H9 (cell line): ENCODE measurements at places on chromosomes 13 and 19.
A peak's percentile ranks its signal among the peaks of the same experiment; 100 is the strongest.

DNA sequence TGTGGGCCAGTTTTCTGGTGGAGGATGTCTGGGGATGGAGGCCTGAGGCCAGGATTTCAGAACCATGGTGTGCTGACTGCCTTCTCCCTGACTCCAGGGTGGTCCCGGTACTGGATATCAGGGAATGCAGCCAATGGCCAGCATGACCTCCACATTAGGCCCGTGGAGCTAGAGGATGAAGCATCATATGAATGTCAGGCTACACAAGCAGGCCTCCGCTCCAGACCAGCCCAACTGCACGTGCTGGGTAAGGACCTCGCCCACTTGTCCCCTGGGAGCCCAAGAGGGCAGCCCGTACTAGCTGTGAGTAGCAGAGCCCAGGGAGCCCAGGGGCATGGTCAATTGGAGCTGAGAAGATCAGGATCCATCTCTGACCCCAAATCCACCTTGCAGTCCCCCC lies 1.6 kb downstream of the KIRREL2 start:
- peak overlapping the region; percentile 30; the same call in 1 of the 3 replicates for H3K4me3 ChIP-seq
- H3K36me3 ChIP-seq = no peaks in the 10 kb centered on the region; the same call in 1 of the 2 replicates
- DNase-seq = no peak
- H3K27me3 ChIP-seq = peaks cover 7% of the 10 kb centered on the region; the same call in 1 of the 2 replicates

GRCh38 chr13:97440598-97441170 lies 6.7 kb downstream of the RAP2A start:
- no peaks in the 10 kb centered on the region for H3K27me3 ChIP-seq
- no peaks in the 10 kb centered on the region for H3K4me1 ChIP-seq
- DNase-seq = no peak
- H3K4me3 ChIP-seq = no peak overlapping the region

- no peaks in the 10 kb centered on the region; the same call in 1 of the 2 replicates for H3K4me1 ChIP-seq
- no peaks in the 10 kb centered on the region for H3K36me3 ChIP-seq
- H3K4me3 ChIP-seq = no peak overlapping the region
- no peak for DNase-seq
- H3K27me3 ChIP-seq = no peaks in the 10 kb centered on the region
- H3K27ac ChIP-seq = no peak overlapping the region
These were observed 806.1 kb upstream of the ARGLU1 start for GRCh38 chr13:107374038-107374437.

GRCh38 chr13:37488726-37489125 lies 109.8 kb downstream of the POSTN start:
- no peak overlapping the region for H3K4me3 ChIP-seq
- H3K27me3 ChIP-seq = no peaks in the 10 kb centered on the region; the same call in 1 of the 2 replicates
- no peak overlapping the region for H3K27ac ChIP-seq
- H3K4me1 ChIP-seq = no peaks in the 10 kb centered on the region
- no peaks in the 10 kb centered on the region for H3K36me3 ChIP-seq
- DNase-seq = no peak

GRCh38 chr19:29712744-29713516 lies 2.1 kb downstream of the C19orf12 start:
- H3K27ac ChIP-seq = no peak overlapping the region
- H3K27me3 ChIP-seq = no peaks in the 10 kb centered on the region
- H3K36me3 ChIP-seq = no peaks in the 10 kb centered on the region; the same call in 1 of the 2 replicates

DNA sequence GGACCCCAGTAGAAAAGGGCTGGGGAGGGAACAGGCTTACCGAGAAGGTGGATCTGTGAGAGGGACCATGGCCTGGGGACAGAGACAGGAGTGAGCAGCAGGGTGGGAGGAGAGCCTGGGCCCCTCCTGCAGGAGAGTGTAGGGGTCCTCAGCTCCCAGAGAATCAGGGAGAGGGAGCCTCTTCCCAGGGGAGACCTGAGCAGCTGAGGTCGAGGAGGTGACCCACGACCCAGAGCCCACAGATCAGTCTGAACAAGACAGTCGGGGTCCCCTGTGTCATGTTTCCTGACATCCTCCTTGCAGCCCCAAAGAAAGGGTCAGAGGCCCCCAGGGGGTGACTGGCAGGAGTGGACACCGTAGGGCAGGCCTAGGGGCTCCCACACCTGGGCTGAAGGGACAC lies 6.7 kb downstream of the CEACAM4 start:
- peak; percentile 14 for DNase-seq
- no peak overlapping the region for H3K27ac ChIP-seq
- no peak overlapping the region for H3K4me3 ChIP-seq
- H3K27me3 ChIP-seq = no peaks in the 10 kb centered on the region; the same call in 1 of the 2 replicates
- H3K4me1 ChIP-seq = no peaks in the 10 kb centered on the region
- H3K36me3 ChIP-seq = peaks cover 3% of the 10 kb centered on the region; the same call in 2 of the 3 replicates

GRCh38 chr19:36060430-36060829 lies 5.7 kb downstream of the WDR62 start:
- H3K4me3 ChIP-seq = no peak overlapping the region
- H3K36me3 ChIP-seq = peaks cover 34% of the 10 kb centered on the region
- DNase-seq = peak; percentile 49
- no peaks in the 10 kb centered on the region for H3K27me3 ChIP-seq
- H3K27ac ChIP-seq = no peak overlapping the region

GRCh38 chr13:21243045-21243897 lies 66.8 kb downstream of the MRPL57 start:
- H3K27ac ChIP-seq = no peak overlapping the region
- no peaks in the 10 kb centered on the region for H3K27me3 ChIP-seq
- H3K4me3 ChIP-seq = no peak overlapping the region
- H3K4me1 ChIP-seq = no peaks in the 10 kb centered on the region

DNA sequence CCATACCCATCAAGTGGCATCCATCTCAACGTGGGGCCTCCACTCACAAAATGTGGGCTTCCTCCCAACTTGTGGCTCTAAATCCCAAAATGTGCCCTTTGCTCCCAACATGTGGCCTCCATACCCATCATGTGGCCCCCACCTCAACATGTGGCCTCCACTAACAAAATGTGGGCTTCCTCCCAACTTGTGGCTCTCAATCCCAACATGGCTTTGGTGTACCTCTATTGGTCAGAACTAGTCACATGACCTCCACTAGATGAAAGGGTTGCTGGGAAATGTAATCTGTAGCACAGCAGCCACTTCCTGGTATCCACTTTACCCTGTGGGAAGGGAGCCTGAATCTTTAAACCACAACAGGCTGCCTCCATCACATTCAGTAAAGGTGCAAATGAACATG lies 10.1 kb upstream of the ACER1 start:
- H3K27me3 ChIP-seq = no peaks in the 10 kb centered on the region
- no peak overlapping the region for H3K27ac ChIP-seq
- no peaks in the 10 kb centered on the region for H3K36me3 ChIP-seq
- H3K4me1 ChIP-seq = no peaks in the 10 kb centered on the region
- H3K4me3 ChIP-seq = no peak overlapping the region
- DNase-seq = no peak
